IMR-90 (cell line): ENCODE measurements at places on chromosomes 5 and 9. TPM values are rescaled to one million over a fixed set of nuclear protein-coding genes. Genes with fewer than 3 reads are reported as not detected.
A peak's percentile ranks its signal among the peaks of the same experiment; 100 is the strongest.

PLCXD3 gene
- under 0.01 TPM in 2 replicates for total RNA-seq

SLC9A3 gene
- 0.56 and 0.72 TPM in 2 replicates for total RNA-seq

CYLC2 gene
- total RNA-seq = not detected in 2 replicates

DMGDH gene
- under 0.01 and 0.18 TPM in 2 replicates for total RNA-seq

ASS1 gene
- total RNA-seq = 31.1 and 39.6 TPM in 2 replicates

CFAP157 gene
- not detected in 2 replicates for total RNA-seq

SPINK1 gene
- total RNA-seq = not detected in 2 replicates

SPATA31D4 gene
- not detected in 2 replicates for total RNA-seq

MORN5 gene
- not detected in 2 replicates for total RNA-seq

CAMK4 gene
- 4.8 and 6.7 TPM in 2 replicates for total RNA-seq

TRMT10B gene
- 2.3 and 2.5 TPM in 2 replicates for total RNA-seq

PTGER4 gene
- total RNA-seq = 7.9 and 10.6 TPM in 2 replicates

ZNF879 gene
- total RNA-seq = 3.3 and 3.4 TPM in 2 replicates

UNC5A gene
- total RNA-seq = not detected in 2 replicates

- H3K4me3 ChIP-seq = no peak overlapping the region
- no peaks in the 10 kb centered on the region for H3K36me3 ChIP-seq
- no peak overlapping the region for H3K27ac ChIP-seq
- no peaks in the 10 kb centered on the region for H3K27me3 ChIP-seq
- H3K4me1 ChIP-seq = peaks cover 2% of the 10 kb centered on the region
- DNase-seq = no peak
Measured at GRCh38 chr5:94082405-94082804, 341.0 kb upstream of the POU5F2 start.

GRCh38 chr5:31273631-31274378 lies 80.3 kb downstream of the CDH6 start:
- peaks cover 2% of the 10 kb centered on the region; the same call in 1 of the 2 replicates for H3K4me1 ChIP-seq
- H3K36me3 ChIP-seq = peaks cover 3% of the 10 kb centered on the region; the same call in 1 of the 2 replicates
- DNase-seq = no peak
- peak overlapping the region; percentile 82; the same call in 1 of the 2 replicates for H3K27ac ChIP-seq
- no peaks in the 10 kb centered on the region for H3K27me3 ChIP-seq
- 0 out of 2 replicates have a peak overlapping the region, but pooled peaks have one; percentile 26 for H3K4me3 ChIP-seq

DNA sequence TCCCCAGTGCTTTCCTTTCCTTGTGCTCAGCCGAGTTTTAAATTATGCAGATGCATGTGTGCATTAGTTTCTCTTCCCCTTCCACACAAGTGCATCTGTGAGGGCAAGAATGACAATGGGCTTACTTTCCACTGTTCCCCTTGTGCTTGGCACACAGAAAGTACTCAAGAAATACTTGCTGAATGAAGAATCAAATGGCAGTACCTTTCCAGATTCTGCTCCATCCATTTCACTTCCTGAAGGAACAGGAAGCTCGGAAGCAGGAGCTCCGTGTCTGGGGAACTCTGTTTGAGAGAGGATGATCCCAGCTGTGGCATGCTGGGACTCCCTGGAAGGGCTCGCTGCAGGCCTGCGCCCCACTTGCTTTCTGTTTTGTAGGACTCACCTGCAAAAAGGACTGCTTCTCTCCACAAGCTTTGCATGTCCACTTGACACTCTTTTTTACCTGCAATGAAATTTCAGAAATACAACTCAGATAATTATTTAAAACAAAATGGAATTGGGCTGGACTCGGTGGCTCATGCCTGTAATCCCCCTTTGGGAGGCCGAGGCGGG lies 5.5 kb downstream of the MRNIP start:
- no peak for DNase-seq
- no peak overlapping the region for H3K4me3 ChIP-seq
- peaks cover 32% of the 10 kb centered on the region for H3K36me3 ChIP-seq
- no peak overlapping the region for H3K27ac ChIP-seq
- no peaks in the 10 kb centered on the region for H3K4me1 ChIP-seq
- H3K27me3 ChIP-seq = no peaks in the 10 kb centered on the region

DNA sequence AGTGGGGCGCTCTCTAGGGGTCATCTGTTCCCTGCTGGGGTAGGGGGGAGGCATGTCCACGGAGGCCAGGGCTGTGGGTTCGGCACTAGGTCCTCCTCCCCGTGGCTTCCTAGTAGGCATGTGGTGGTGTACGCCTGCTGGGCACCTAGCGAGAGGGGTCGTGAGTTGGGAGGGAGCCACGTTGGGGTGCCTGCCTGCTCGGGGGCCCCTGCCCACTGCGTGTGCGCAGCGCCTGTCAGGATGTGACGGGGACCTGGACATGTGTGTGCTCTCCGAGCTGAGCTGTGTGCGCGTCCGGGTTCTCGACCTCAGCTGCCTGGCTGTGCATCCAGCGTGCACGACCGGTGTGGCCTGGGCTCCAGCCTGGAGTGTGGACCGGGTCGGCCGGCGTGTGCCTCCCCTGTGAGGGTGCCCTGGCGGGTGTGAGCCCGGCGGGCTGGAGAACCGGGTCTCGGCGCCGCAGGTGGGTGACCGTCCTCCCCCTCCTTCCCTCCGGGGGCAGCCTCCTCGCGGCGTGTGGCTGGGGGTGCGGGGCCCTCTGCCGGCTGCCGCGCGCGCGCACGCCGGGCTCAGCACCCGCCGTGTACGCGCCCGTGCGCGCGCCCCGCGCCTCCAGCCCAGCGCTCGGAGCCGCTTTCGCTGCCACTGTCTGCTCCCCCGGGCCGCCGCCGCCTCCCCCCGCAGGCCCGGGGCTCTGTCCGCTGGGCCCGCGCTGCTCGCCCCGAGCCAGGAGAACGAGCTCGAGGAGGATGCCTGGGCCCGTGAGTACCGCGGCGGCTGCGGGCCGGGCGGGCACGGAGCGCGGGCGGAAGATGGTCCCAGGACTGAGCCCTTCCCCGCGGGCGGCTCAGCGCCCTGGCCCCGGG lies at the start of gene PRR7:
PRR7 (plus strand) TSS at position 615 of the 866 bp plus-strand sequence. CDS start 8,254 bp downstream, outside the sequence.
- H3K36me3 ChIP-seq = no peaks in the 10 kb centered on the region; the same call in 1 of the 2 replicates
- H3K4me1 ChIP-seq = peaks cover 10% of the 10 kb centered on the region
- H3K27ac ChIP-seq = peak within 1 kb of the TSS; percentile 73; the same call in 1 of the 2 replicates
- H3K4me3 ChIP-seq = peak within 1 kb of the TSS; percentile 92
- DNase-seq = peak; percentile 64

DNA sequence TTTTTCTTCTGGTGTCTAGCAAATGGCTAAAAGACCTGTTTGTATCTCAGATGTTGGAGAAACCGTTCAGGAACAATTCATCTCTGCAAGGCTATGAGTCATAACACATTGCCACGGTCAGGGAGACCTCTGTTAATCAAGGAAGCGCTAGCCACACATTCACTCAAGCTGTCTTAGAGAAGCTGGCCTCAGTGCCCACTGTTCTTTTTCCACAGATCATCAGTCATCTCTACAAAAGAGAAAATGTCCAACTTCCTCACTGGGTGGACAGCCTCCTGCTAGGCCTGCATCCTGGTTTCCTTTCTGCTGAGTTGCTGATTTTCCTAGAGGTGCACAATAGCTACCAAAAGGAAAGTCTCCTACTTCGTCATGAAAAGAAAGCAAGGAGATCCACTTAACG lies 360.5 kb downstream of the BNC2 start:
- no peaks in the 10 kb centered on the region for H3K27me3 ChIP-seq
- H3K27ac ChIP-seq = peak overlapping the region; percentile 18; the same call in 1 of the 2 replicates
- DNase-seq = peak; percentile 81
- H3K4me3 ChIP-seq = no peak overlapping the region
- no peaks in the 10 kb centered on the region; the same call in 1 of the 2 replicates for H3K36me3 ChIP-seq

DNA sequence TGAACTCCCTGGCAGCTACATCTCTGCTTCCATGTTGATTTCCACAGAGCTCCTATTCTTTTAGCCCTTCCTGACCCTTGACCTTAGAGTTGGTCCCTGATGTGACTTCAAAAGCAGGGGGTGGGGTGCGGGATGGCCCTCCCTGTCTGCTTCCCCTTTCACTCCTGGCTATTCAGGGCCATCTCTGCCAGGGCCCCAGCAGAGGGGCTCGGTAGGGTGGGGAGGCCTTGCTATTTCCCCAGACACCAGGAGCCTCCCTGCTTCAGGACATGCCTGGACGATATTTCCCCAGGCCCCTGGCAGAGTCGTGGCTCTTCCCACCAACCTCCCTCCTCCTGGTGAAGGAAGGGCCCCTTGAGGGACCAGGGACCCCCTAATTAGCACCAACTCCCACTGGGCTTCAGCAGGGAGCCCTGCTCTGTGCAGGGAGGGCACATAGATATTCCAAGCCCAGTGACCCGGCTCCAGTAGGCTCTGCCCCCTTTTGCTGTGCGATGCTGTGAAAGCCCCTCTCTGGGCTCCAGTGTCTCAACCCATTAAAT lies 17.3 kb downstream of the CORO2A start:
- DNase-seq = no peak
- H3K27me3 ChIP-seq = peaks cover 4% of the 10 kb centered on the region
- H3K27ac ChIP-seq = no peak overlapping the region
- peaks cover 4% of the 10 kb centered on the region; the same call in 1 of the 2 replicates for H3K4me1 ChIP-seq
- H3K4me3 ChIP-seq = no peak overlapping the region

DNA sequence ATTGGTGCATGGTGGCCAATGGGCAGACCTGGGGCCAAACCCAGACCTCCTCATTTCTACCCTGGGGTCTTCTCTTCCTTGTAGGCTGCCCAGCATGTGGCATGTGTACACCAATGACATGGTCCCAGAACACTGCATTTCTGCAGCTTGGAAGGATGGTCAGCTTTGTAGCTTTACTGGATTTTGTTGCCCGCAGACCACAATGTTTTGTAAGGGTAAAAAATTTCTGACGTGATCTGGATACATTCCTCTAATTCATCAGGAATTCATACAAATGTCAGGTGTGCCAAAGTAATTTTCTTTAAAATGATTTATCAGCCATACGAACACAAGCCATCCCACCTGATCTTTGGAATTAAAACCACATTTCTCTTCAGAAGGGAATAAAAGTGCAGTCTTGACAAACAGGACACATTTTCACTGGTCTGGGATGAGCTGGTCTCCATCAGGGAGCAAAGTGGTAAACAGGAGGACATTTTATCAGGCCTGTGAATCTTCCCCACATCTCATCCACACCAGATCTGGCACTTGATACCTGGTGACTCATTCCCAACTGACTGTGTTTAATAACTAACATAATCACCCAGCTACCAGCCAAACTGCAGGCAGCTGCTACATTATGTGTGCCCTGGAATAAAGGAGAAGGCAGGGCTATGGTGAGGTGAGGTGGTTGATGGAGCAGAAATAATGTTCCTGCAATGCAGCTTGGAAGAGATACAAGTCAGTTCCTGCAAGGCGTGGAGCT lies 103.9 kb downstream of the SPOCK1 start:
- H3K27me3 ChIP-seq = no peaks in the 10 kb centered on the region
- no peaks in the 10 kb centered on the region for H3K4me1 ChIP-seq
- no peaks in the 10 kb centered on the region for H3K36me3 ChIP-seq

- no peak for DNase-seq
- H3K4me1 ChIP-seq = peaks cover 3% of the 10 kb centered on the region
- H3K27ac ChIP-seq = no peak overlapping the region
- H3K4me3 ChIP-seq = no peak overlapping the region
- no peaks in the 10 kb centered on the region for H3K27me3 ChIP-seq
- no peaks in the 10 kb centered on the region for H3K36me3 ChIP-seq
Measured at GRCh38 chr5:122413722-122414121, 101.7 kb downstream of the SNCAIP start.

DNA sequence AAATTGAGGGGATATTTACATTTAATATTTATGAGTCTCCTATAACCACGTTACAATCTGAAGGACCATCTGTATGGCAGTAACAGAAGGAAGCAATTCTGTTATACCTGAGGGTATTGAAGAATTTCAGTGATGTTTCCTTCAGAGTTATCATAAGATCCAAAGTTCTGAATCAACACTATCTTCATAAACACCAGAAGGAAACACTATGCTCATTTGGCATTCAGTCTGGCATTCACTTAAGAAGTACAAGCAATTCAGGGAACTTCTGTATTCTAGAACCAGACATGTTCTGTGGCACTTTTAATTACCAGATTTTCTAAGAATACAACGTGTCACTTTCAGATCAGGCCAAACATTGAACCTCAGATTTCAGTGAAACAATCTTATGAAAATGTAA lies 9.6 kb downstream of the DAB2 start:
- DNase-seq = no peak
- no peak overlapping the region for H3K27ac ChIP-seq
- H3K4me3 ChIP-seq = no peak overlapping the region
- H3K36me3 ChIP-seq = peaks cover 11% of the 10 kb centered on the region
- no peaks in the 10 kb centered on the region for H3K27me3 ChIP-seq

DNA sequence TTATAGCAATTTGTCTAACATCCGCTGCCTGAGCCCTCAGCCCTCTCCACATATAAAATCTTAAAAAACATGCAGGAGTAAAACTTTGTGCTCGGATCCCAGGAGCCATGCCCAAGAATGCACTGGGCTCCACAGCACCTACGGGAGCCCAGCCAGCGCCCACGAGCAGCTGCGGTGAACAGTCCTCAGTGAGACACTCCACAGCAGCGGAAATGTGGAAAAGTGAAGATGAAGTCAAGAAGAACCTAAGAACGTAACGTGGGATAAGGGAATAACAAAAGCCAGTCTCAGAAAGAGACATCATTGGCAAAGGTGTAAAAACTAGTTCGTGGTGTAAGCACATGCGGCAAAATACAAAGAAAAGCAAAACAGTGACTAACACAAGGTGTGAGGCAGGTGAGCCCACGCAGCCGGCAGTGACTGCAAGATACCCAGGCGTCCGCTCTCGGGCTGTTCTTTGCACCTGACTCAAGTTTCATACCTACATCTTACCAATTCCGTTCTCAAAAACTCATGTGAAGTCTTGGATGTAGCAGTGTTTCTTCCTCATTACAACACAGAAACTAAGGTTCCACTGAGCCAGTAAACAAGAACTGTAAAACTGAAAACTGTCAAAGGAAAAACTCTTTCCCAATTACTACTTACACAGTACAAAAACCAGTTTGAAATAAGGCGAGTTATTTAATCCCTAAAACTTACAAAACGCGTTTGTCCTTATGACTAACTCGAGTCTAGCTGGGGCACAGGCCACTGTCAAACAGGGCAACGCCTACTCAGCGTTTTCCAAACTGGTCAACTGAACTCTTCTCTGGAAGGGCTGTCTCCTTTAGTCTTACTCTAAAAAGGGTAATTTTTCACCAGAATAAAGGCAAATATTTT lies 1.7 kb downstream of the CAMSAP1 start:
- H3K27ac ChIP-seq = no peak overlapping the region
- H3K4me3 ChIP-seq = peak overlapping the region; percentile 54
- no peaks in the 10 kb centered on the region for H3K27me3 ChIP-seq
- H3K4me1 ChIP-seq = peaks cover 10% of the 10 kb centered on the region
- DNase-seq = peak; percentile 38

DNA sequence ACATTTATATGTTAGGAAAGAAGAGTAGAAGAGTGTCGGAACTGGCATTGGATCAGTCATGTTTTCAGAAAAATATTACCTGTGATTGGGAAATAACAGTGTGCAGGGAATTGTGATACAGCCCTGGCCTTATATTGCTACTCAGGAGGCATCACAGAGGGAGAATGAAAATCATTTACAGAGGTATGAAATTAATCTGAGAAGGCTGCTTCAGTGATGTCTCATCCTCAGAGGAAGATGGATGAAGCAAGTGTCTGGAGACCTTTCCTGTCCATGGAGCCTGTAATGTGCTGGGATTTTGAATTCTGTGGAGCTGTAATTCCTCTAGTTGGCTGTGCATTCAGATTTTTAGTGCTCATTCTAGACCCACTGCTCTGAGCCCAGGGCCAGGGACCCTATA lies 3.8 kb downstream of the ACTBL2 start:
- no peak for DNase-seq
- no peaks in the 10 kb centered on the region for H3K27me3 ChIP-seq
- peaks cover 8% of the 10 kb centered on the region for H3K4me1 ChIP-seq
- H3K36me3 ChIP-seq = no peaks in the 10 kb centered on the region
